Stimulated activated naive CD4-positive, alpha-beta T cell (primary cell): ENCODE measurements at places on chromosomes 7 and 10.

DNA sequence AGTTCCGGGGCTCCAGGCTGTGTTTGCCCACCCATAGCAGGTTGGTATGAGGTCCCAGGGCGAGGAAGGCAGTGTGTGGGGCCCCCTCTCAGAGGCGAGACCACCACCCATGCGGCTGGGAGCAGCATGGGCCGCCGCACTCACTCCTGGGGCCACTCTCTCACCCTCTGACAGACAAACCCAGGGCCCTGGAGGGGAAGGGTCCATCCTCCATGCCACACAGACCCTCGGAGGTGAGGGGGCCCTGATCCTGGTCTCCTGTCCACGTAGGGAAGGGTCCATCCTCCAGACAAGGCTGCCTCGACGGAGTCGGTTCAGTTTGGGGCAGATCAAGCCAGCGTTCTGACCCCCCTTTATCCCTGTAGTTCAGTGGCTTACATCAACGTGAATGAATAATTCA is 230.8 kb downstream of the ELFN1 start:
- DNase-seq: no peak

- DNase-seq: no peak
These were observed 136.5 kb downstream of the JCAD start for GRCh38 chr10:29922892-29923291.

DNA sequence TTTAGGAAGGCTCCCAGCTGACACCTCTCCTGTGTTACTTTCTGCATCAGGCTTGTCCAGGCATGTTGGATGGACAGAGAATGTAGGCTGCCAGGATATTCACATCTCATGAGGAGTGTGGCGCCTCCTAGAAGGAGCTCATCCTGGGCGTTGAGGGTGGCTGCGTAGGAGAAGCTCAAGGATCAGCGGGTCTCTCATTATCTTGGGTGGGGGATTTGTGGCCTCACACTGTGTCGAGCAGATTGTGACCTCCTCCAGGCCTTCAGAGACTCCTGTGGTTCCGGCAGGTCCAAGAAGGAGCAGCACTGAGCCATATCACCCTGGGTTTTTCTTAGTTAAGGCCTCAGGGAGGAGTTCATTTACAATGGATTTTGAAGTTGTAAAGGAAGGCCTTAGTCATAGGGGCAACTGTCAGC is 8.7 kb upstream of the COBL start:
- DNase-seq: no peak

DNA sequence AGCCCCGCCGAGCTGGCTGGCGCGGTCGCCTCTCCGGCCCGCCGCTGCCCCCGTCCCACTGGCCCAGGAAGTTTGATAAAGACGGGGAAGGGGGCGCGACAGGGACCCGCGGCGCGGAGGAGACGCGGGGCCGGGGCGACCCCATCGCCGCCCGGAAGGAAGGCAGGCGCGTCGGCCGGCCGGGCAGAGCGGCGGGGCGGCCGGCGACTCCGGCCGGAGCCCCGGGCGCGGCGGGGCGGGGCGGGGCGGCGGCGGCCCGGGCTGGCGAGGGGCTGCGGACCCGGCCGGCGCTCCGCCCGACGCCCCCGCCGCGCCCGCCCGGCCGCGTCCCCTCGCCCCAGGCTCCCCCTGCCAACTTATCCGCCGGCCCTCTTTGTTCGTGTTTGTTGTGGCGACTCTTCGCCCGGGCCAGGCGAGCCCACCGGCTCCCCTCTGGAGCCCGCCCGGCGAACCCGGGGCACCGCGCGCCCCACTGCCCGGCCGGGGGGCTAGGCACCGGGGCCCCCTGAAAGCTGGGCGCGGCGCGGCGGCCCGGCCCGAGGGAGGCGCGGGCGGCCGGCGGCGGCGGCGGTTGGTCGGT is 571 bp downstream of the KDM7A start:
- no peak for DNase-seq

GRCh38 chr10:12684784-12685183 is 316.7 kb downstream of the CCDC3 start:
- no peak for DNase-seq

- DNase-seq: no peak
These were observed 348.5 kb downstream of the GRID1 start for GRCh38 chr10:86017841-86018734.

- DNase-seq: no peak
These were observed 18.6 kb downstream of the ST7 start for GRCh38 chr7:116971869-116972268.

DNA sequence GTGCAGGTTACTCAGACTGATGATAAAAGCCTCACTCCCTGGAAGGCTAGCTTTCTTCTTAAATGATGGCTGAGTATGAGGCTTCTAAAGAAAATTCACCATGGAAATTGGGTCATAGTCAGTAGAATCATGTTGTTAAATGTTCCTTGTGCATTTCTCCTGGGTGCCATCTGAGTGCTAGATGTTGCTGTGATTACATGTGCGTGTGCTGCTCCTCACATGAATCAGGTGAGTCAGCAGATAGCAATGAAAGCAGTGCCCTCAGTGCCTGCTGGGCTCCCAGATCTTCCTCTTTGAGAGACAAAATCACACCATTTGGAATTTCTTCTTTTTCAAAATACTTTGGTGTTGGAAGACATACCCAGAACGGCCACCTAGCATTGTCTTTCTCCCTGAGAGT is 331.7 kb downstream of the XPNPEP1 start:
- no peak for DNase-seq

DNA sequence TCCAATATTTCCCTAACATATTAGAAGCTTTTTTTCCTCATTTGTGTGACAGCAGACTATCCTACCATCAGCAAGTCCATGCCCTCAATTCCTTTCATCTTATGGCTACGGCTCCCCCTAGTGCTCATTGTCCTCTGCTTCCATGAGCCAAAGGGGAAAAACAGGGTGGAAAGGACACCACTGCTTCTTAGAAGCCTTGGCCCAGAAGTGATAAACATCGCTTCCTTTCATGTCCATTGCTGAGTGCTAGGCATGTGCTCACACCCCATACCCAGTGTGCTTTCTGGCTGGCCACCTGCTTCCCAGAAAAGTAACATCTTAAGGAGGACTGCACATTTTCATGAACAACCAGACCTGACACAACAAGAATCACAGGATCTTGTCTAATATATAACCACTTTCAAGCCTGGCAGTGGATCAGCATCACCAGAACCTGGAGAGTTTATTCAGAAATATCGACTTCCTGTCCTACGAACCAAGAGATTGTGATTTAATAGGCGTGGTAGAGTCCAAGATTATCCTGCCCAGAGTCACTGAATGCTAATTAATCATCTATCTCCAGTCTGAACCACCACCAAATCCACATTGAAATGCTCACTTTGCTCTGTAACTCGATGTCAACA is 650.5 kb upstream of the SORCS1 start:
- DNase-seq: no peak

- DNase-seq: no peak
These were observed 39.2 kb upstream of the HPS1 start for GRCh38 chr10:98485959-98486358.

GRCh38 chr7:40382145-40382544 is 247.3 kb downstream of the SUGCT start:
- DNase-seq: no peak

DNA sequence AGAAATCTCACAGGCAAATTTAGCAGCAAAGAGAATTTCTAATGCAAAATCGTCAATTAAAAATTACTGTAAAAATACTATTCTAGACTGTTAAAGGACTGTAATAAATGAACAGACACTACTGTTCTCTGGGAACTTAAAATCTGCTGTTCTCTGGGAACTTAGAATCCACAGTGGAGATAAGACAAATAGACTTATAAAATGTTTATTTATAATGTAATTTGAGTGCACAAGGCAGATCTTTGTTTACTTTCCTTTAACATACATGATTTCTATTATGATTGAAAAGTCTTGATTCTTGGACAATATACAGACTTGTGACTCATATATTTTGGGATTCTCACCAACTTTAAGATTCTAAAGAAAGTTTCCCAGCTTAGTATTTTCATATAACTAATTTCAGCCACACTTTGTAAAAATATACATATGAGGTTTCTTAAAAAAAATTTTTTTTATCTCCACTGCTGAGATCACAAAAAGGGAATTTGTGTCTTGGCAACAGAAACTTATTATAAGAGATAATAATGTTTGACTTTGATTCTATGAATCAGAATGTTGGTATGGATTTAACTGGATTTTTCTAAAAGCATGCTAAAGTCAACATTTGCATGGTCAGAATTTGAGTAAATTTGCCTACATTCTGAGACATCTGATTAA is 166.3 kb upstream of the RHOBTB1 start:
- DNase-seq: no peak

- DNase-seq: no peak
These were observed 30.5 kb downstream of the KIAA1217 start for GRCh38 chr10:24239289-24240040.

DNA sequence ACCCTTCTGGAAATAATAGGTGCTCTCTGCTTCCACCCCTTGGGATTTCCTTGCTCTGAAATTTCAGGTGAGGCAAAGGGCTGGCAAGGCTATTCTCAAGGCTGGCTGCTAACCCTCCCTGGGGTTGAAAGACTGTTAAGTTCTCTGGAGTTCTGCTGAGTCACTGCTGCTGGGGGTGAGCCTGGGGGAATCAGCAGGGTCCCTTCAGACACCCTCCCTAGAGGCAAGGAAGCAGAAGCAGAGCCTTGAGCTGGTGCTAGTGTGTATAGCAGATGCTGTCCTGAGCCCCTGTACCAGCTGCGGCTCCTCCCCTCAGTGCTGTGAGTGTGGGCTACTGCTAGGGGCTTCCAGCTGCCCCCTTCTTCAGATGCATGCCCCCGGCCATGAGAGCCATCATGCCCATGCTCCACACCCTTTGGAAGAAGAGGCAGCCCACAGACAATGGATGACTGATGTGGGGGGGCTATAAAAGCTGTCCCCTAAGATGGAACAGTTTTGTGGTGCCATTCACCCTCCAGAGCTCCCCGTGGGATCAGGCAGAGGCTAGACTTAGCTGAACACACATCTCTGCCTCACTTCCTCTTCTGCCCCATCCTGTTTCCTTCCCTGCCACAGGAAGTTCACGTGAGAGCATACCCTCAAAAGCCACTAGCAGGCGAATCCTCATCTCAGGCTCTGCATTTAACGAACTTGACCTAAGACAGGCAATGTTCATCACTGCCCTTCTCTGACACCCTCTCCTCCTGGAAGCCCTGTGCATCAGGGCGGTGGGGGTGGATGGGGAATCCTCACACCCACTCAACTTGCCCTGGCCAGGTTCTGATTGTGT is 91.8 kb downstream of the SH3PXD2A start:
- DNase-seq: no peak

DNA sequence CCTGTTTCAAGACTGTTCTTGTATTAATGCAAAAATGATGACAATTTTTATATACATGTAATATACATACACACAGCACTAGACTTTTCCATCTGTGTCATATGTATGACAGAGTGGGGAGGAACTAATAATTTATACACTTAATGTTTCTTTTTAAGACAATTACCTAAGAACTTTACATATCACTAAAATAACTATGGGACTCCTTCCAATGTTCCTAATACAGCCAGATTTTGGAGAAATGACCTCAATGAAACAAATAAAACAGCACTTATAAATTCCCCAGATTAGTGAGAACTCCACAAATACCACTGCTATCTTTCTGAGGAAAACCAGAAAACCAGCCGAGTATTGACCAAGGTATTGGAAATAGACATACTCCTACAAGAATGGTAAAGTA is 199.4 kb downstream of the ELMO1 start:
- DNase-seq: no peak

DNA sequence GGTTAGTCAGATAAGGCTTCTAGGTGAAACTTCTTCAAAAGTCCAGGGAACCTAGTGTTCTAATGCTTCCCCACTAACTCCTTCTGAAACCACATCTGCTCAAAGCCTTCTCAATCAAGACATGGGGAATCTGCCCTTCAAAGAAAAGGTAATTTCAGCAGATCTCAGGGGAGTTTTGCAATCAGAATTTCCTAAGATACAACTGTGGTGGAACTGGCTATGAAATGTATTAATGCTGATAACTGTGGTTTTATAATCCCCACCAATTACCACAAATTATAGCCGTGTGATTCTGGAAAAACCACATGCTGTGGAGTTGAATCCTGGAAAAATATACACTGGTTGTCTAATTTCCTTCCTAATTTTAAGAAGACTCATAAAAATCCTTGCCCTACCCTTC is 233.8 kb downstream of the SORCS1 start:
- DNase-seq: no peak

DNA sequence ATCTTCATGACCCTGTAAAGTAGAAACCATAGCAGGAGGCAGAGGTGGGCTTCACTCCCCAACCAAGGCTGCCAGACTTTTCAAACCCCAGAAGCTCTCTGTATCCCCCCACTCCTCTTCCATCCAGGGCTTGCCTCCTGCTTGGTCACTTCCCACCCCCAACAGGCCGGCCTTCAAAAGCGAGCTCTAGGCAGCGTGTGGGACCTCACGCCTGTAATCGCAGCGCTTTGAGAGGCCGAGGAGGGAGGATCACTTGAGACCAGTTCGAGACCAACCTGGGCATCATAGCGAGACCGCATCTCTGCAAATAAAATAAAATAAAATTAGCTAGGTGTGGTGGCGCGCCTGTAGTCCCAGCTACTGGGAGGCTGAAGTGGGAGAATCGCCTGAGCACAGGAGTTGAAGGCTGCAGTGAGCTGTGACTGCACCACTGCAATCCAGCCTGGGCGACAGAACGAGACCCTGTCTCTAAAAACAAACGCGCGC is 743 bp upstream of the POR start:
- no peak for DNase-seq

DNA sequence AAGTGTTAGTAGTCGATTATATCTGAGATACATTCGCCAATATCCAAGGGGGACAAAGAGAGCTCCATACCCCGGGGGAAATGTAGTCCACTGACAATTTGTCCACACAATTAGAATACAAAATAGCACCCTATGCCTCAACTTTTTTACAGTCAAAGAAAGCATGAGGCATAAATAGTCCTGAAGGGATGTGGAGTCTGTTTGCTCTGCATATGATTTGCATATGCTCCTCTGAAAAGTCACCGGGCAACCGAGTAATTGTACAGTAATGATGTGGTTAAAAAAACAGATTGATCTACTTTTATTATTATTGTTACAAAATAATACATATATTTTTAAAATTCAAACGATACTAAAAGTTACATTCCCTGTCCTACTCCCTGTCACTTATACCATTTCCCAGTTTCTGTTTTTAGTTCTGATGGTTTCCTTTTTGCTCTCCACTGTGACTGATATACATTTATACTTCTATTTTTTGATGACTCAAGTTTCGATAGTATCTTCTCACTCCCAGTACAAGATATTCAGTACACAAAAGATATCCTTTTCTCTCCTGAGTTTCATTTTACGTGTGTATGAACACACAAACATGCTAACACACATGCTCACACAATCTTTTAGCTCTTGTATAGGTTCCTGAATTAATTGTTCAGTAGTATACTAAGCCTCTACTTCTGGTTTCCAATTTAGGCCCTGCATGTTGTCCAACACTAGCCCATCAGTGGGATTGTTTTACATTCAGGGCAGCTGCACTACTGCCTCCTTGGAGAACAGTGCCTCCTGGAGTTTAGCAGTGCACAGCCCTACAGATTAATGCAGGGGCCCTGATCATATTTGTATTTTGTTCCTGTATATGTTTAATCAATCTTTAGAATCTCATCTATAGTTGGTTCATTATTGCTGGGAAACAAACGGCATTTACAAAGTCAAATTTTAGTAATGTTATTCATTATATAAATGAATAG is 130.9 kb downstream of the TES start:
- DNase-seq: no peak

GRCh38 chr10:73644015-73644743 is 2.9 kb upstream of the MYOZ1 start:
- DNase-seq: peak; percentile 27

GRCh38 chr7:50505553-50506210 is 55.5 kb upstream of the FIGNL1 start:
- DNase-seq: no peak
